ENCODE measurements at places on chromosomes 3 and 15.

- no peak for DNase-seq
These were observed 56.4 kb upstream of the LIMD1 start for GRCh38 chr3:45537970-45538640.

GRCh38 chr15:58039079-58040035 lies 26.2 kb downstream of the ALDH1A2 start:
- no peak for DNase-seq

- no peak for DNase-seq
These were observed 61.8 kb downstream of the ZBBX start for GRCh38 chr3:167318306-167318705.

- DNase-seq: no peak
These were observed 62.4 kb upstream of the ADPGK start for GRCh38 chr15:72845981-72846383.

All from NK-92 treated with Interleukin-12 subunit alpha and Interleukin-12 subunit beta, amount 100 ng/mL, for 24 hours (cell line).